Stimulated activated CD4-positive, alpha-beta T cell treated with anti-CD3 and anti-CD28 coated beads, Interleukin-12 subunit alpha, Interleukin-12 subunit beta, amount 100 ng/mL, for 4 hours (primary cell): ENCODE measurements at places on chromosomes 3 and 15.
A peak's percentile ranks its signal among the peaks of the same experiment; 100 is the strongest.

DNA sequence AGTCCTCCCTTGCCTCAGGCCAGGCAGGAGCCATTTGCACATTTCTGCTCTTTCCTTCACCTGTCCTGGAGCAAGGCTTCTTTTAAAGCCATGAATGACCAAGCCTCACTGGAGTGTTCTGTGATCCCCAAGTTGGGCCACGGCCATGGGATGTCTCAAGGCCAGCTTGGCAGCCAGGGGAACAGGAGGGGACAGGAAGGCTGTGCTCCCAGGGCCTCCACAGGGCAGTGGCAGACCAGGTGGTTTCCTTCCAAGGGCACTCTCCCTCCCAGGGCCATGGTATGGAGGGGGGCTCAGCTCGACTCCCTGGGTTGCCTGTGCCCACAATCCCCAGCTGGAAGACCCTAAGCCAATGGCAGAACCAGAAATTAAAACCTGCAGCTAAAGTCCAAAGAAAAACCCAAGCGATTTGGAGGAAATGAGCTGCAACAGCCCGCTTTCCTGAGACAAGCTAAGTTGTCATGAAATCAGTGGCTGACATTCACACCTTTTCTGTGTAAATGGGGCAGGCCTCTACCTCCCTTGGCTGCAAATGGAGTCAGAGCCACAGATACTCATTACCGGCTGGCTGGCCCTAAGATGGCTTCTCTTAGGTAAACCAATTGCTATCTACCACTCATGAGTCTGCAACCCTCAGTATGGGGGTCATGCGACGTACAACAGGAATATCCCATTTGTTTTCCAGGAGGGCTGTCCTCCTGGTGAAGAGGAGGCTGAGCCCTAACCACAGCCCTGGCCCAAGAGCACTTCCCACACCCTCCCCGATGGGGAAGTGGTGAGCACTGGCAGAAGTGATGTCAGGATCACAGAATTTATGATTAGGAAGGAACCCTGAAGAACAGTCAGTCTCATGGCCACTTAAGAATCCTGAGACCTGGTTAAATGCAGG is 83.3 kb downstream of the SNRK start:
- DNase-seq, result no peak

DNA sequence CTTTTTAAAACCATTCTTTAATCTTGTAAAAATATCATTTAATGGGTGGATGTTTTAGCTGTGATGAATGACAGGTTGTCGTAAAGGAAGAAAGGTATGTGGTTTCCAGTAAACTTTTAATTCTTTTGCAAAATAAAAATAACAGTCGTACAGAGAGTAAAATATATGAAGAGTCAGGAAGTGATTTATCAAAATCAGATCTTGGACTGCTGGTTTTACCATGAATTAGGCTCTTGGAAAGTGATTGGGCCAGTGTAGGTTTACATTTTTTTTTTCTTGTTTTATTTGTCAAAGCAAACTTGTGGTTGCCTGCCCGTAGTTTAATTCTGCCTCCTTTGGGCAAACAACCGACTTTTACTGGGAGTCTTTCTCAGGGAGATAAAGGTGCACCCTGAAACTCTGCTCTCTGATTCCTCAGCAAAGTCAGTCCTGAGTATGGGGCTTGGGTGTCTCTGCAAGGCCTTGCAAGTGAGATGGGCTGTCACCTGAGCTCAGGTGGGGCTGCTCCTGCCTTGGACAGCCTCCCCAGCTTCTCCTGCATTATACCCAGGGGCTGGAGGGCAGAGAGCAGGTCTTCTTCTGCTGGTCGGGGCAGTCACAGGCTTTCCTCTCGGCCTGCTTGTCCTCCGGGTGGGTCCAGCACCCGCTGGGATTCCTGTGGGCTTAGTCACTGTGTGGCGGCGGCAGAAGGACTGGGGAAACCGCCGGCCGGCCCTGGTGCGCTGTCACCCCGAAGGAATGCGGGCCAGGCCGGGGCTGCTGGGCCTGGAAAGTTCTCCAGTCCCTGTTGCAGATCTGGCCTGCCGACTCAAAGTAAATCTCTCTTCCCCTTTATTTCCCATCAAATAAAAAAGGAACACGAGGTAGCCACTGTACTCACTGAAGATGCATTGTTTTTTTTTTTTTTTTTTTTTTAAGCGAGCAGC is 79.0 kb downstream of the IGF1R start:
- DNase-seq, result no peak

GRCh38 chr3:110767838-110768237 is 303.8 kb upstream of the NECTIN3 start:
- no peak for DNase-seq

DNA sequence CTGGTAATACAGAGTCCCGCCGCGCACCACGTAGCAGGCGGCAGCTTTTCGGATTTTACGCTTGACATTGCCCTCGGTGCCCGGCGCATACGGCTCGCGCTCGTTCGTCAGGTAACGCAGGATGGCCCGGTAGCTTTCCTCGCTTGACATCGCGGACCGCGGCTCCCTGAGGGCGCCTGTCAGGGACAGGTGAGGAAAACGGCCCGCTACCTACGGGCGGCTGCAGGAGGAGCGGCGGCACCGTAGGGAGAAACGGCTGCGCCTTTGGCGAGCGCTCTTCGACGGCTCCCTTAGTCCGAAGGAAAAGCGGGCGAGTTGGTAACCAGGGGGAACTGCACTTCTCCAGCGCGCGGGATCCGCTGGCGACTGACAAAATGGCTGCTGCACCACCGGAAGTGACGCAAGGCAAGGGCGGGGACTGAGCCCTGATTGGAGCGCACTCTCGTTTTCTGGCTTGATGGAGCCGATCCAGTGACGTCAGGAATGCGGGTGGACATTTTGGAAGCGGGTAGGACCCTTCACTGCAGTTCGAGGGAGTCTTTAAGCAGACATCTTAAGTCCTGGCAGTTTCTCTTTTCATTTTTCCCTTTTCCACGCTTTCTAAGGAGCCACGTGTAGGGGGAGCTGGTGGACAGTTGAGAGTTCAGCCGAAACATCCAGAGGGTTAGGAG is at the start of gene ZBTB11:
Gene ZBTB11, minus strand, starts transcription at position 368 of the 671 bp plus-strand sequence. Its CDS starts 218 bp downstream, at position 150.
- peak; percentile 99 for DNase-seq

GRCh38 chr3:39387411-39387975 is 4.3 kb downstream of the SLC25A38 start:
- no peak for DNase-seq

GRCh38 chr15:47742742-47743141 is 25.4 kb downstream of the SEMA6D start:
- no peak for DNase-seq

- no peak for DNase-seq
Measured at GRCh38 chr15:49747340-49747739, 126.5 kb downstream of the DTWD1 start.

GRCh38 chr3:169363318-169364265 is 299.9 kb downstream of the MECOM start:
- no peak for DNase-seq

- DNase-seq, result no peak
Measured at GRCh38 chr3:31288224-31288623, 244.5 kb upstream of the STT3B start.

DNA sequence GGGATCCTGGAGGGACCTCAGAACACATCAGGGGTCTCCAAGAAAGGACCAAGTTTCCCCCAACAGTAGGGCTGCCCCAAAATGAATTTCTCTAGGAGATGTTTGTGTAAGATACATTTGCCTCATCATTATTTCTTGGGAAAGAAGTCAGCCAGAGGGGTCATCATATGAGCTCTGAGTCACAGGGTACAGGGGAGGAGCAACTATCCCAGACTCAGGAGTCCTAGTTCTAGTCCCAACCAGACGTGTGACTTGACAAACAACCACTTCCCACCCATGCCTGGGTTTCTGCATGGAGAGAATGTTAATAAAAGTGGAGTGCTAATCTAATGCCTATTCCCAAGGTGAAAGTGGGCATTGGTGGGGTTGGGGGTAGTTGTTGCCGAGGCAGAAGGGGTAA is 144.1 kb downstream of the ALDH1A2 start:
- no peak for DNase-seq

DNA sequence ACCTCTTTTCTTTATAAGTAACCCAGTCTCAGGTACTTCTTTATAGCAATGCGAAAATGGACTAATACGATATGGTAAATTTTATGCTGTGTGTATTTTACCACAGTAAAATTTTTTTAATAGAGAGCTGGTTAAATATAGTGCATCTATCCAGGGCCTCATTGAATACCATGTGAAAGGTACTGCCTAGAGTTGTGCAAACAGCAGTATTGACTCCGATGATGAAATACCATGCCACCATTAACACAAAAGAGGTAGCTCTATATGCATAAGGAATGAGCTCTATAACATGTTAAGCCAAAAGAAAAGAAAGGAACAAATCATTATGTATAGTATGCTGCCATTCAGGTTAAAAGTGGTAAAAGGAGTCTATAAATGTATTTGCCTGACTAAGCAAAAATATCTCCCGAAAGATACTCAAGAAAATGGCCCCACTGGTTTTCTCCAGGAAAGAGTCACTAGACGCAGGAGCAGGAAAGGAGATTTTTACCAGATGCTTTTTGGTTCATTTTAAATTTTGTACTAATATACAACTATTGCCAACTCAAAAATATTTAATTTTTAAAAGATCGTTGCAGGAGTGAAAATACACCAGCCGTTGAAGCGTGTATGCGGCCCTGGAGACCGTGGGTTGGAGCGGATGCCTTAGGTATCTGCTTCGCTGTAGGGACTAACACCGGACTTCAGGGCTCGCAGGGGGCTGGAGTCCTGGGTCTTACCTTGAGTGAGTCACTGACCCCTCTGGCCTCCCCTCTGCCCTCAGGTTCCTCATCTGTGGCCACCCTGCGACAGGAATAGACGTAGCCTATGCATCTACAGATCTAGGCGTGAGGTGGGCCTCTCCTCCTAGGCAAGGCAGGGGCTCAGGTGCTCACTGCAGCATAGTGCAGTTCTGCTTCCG is 120.1 kb downstream of the CHSY1 start:
- DNase-seq, result no peak

GRCh38 chr3:177338697-177339219 is 141.5 kb upstream of the TBL1XR1 start:
- no peak for DNase-seq

GRCh38 chr3:38644662-38645053 is 4.8 kb downstream of the SCN5A start:
- DNase-seq, result no peak

GRCh38 chr15:57553526-57553925 is 38.2 kb upstream of the MYZAP start:
- DNase-seq, result no peak
